MG63 (cell line): ENCODE measurements at places on chromosomes 2 and 18. TPM values are rescaled to one million over a fixed set of nuclear protein-coding genes. Genes with fewer than 3 reads are reported as not detected.
A peak's percentile ranks its signal among the peaks of the same experiment; 100 is the strongest.

GRCh38 chr2:81087646-81088045 lies 783.1 kb upstream of the LRRTM1 start:
- no peak for DNase-seq

GRCh38 chr2:23944527-23944926 lies 4.3 kb downstream of the UBXN2A start:
- peak; percentile 36 for DNase-seq

- DNase-seq: no peak
Observed at GRCh38 chr2:43611987-43612894, 16.4 kb upstream of the THADA start.

- DNase-seq: no peak
Observed at GRCh38 chr2:33313039-33313438, 163.4 kb upstream of the RASGRP3 start.

DNA sequence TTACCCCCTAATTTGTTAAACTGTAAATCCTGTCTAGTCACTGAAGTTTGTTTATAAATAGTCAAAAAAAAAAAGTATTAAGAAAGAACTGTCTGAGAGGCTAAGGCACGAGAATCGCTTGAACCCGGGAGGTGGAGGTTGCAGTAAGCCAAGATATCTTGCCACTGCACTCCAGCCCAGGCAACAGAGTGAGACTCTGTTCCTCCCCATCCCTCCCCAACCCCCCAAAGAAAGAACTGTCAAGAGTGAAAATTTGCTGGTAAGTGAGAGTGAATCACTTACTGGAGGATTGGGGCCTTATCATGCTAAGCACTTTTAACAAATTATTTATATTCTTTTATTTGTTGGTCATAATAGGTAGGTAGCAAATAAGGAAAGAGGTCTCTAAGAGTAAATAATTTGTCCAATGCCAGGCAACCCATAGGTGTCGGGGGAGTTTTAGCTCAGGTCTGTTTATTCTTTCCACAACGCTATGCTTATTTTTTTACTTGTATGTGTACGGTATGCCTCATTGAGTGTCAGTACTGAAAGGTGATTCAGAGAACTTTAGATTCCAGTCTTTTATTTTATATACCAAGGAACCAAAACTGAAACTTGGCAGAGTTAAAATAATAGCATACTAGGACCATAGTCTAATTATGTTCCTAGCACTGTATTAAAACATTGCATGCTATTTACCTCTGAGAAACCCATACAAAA lies 2.5 kb downstream of the TAF4B start:
- peak; percentile 6 for DNase-seq

GRCh38 chr2:21441442-21441841 lies 317.7 kb downstream of the TDRD15 start:
- DNase-seq: no peak

DNA sequence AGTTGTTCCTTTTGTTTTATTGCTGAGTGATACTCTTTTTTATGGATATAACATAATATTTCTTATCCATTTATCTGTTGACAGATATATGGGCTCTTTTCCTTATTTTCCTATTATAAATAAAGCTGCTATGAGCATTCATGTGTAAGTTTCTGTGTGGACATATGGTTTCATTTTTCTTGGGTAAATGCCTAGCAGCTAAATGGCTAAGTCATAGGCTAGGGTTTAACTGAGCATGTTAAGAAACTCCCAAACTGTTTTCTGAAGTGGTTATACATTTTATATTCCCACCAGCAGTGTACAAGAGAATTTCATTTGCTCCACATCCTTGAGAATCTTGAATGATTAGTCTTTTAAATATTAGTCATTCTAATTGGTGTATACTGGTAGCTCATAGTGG lies 786.6 kb upstream of the CDH2 start:
- DNase-seq: no peak

- no peak for DNase-seq
Observed at GRCh38 chr2:31090188-31090587, 48.1 kb downstream of the GALNT14 start.

- no peak for DNase-seq
Observed at GRCh38 chr18:63329431-63330145, 10.0 kb upstream of the BCL2 start.

DNA sequence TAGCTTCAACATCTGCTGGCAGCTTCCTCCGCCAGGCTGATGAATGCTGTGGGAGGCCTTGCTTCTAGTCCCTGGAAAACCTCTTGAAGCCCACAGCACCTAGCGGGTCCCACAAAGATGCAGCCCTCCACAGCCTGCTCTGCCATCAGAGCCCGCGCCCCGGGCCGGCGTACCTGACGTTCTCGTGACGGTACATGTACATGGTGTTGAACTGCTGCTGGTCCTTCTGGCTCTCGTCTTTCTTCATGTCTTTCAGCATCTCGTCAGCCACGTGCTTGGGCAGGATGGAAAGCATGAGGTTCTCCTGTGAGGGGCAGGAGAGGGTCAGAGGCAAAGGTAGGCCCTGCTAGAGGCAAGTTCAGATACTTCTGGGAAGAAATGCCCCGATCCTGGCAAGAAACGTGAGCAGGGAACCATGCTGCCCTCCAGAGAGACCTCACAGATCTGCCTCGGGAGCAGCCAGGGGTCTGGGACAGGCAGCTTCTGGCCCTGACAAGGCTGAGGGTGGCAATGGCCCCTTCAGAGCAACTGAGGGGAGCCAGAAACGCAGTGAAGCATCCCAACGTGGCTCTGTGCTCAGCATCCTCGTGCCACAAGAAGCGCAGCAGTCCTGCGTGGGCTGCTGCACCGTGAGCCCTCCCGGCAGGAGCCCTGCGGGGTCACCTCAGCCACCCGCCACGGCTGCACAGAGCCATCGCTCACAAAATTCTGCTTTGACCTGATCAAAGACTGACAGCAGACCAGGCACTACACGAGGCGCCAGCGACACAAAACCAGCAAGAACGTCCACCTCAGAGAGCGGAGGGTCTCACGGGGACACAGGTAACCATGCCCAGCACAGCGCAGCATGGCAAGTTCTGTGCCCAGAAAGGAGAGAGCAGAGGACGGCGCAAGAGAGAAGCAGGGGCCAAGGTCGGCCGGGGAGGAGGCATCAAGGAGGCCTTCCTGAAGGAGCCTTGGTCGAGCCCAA lies 49.1 kb downstream of the CENPO start:
- no peak for DNase-seq

- no peak for DNase-seq
Observed at GRCh38 chr18:64090876-64091275, 58.0 kb downstream of the LINC00305 start.

- no peak for DNase-seq
Observed at GRCh38 chr2:129847043-129847442, 132.4 kb upstream of the RAB6C start.

GRCh38 chr18:38706373-38706772 lies 1140.8 kb upstream of the CELF4 start:
- no peak for DNase-seq

DNA sequence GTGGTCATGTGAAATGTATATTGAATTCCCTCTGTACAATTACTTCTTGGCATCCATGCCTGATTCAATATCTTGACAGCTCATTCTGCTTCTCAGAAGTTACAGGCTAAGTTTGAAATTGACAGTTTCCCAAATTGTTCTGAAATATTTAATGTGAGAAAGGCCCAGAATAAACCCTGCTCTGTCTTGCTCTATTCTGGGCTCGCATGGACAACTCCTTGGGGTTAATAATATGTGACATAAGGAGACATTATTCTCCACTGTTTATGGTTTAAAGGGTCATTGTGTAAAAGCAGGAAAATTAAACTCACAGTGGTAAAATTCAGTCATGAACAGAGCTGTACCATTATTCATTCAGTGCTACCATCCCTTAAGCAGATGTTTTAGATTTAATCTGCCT lies 160.7 kb upstream of the CNTNAP5 start:
- no peak for DNase-seq

The DUSP2 gene
- total RNA-seq: 4.9 and 8.7 TPM in 2 replicates

The TTC39C gene
- 4.2 and 4.3 TPM in 2 replicates for total RNA-seq

The SKOR2 gene
- total RNA-seq: not detected in 2 replicates

The VAMP8 gene
- not detected in 2 replicates for total RNA-seq

The REG3G gene
- total RNA-seq: not detected in 2 replicates

The ATP8B1 gene
- 61.4 and 68.0 TPM in 2 replicates for total RNA-seq

The BMP10 gene
- not detected in 2 replicates for total RNA-seq
